ENCODE measurements at places on chromosomes 7 and 10.

GRCh38 chr7:106979551-106980357 is 64.8 kb upstream of the PRKAR2B start:
- DNase-seq = no peak

DNA sequence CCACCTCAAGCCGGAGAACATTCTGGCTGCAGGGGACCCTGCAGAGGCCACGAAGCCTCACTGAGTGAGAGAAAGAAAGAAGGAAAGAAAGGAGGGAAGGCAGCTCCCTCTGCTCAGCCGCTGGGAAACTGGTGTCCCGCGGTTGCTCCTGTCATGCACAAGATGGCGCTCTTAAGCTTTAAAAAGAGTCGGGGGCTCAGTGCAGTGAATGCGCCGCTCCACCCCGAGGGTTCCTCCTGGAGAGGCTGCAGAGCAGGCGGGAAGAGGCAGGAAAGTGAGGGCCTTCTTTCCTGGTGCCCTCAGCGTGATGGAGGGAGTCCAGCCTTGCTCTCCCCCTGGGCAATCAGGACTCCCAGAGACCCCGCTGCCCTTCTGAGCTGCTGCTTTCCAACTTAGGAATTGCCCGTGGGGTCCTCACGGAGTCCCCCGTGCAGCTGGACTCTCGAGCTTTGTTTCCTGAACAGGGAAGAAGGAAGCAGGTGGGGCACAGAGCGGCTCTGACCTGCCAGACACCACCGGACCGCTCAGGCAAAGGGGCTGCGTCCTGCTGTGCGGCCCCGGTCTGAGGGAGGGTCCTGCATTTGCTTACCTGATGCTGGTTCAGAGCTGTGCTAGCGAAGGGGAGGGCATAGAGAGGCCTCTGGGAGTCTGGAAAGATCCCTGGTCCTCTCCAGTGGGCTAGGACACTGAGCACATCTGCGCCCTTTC is 141.9 kb upstream of the MKI67 start:
- DNase-seq = no peak

DNA sequence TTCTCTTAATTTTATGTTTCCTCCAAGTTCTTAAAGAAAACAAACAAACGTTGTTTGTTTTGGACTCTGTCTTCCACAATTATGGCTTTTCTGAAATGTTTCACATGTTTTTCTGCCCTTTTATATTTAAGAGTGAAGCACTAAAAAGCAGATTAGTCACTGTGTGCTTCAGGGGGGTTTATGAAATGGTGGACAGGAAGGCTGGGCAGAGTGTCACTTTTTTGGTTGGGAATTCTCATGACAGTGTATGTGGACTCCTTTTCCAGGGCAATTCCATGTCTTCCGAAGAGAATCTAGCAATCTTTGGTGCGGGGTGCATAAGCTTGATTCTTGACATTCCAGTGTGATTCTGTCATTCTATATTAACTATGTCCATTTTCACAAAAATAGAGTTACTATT is 669.4 kb downstream of the PARD3 start:
- DNase-seq = no peak

- DNase-seq = no peak
Observed at GRCh38 chr7:24245362-24245761, 38.6 kb upstream of the NPY start.

DNA sequence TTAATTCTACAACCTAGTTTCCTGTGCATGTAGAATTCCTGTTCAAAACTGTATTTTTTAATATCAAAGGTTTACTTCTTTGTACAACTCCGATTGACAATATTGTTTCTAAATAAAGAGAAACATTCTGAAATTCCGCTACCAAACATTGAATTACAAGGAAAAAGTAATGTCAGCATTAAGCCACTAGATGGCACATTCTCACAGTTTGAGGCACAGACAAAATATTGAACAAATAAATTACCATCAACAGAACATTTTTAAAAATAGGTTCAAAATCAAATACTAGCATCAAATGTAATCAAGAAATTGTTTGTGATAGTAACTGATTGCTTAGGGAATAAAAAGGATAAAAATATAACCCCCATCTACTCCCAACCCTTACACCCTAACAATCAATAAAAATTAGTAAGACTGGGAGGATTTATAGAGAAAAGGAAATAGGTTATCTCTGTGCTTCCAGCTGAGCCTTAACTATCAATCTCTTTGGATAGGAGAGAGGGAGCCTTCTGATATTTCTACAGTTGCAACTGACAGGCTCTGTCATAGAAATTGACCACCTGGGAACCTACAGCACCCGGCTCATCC is 86.6 kb upstream of the C7orf33 start:
- DNase-seq = peak; percentile 63

DNA sequence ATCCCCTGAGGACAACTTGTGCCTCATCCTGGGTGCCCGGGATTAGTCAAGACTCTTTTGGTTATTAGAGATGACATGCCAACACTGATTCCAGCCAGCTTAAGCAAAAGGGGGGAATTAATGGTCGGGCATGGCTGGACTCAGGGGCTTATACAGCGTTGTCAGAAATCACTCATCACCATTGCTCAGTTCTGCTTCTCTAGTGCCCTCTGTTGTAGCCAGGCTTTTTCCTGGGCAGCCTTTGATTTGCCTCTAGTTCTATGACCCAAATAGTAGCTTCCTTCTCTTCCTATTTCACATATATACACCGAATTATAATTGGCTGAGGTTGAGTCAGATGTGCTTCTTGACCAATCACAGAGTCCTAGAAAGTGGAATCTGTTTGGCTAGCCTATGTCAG is 192.0 kb upstream of the HABP2 start:
- DNase-seq = no peak

GRCh38 chr7:7808626-7809025 is 90.2 kb upstream of the RPA3 start:
- DNase-seq = no peak

- no peak for DNase-seq
Observed at GRCh38 chr10:16968416-16969041, 151.3 kb upstream of the RSU1 start.

Data from CD4-positive, alpha-beta T cell treated with Interleukin-17A for 1 hour (primary cell).